Lower lobe of right lung (tissue), 2 donors: ENCODE measurements at places on chromosomes 1 and 21.

DNA sequence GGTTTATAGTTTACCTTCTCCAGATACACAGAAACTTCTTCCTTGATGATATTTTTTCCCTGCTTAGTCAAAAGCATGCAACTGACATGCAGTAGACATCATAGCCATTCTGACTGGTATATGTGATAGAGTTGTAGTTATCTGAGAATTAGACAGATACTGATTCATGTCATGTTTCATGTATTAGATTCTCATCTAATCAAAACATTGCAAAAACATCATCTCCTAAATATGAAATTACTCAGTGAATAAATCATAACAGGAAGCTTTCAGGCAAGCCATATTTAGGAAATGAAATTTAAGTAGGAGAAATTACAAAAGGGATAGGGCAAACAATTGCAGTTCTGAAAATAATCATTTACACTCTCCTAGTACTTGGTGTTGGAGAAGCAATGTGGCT lies 38.4 kb upstream of the ASB17 start:
- no peak overlapping the region for H3K27ac ChIP-seq
- no peaks in the 10 kb centered on the region for H3K4me1 ChIP-seq
- no peaks in the 10 kb centered on the region for H3K36me3 ChIP-seq
- H3K4me3 ChIP-seq = no peak overlapping the region

DNA sequence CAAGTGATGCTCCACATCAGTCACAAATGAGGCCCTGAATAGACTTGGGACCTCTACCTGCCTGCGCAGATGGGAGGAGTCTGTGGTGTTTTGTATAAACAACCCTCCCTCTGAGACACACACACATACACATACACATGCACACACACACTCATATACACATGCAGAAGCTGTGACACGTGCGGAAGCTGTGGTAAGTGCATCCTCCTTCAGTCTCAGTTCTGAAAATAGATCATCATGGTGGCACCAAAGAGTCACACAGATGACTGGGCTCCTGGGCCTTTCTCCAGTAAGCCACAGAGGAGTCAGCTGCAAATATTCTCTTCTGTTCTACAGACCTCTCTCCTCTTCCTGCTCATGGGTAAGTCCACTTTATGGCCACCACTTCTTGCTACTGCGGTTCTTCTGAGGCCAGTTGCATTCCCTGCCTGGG lies at the start of gene LY9:
Gene LY9, plus strand, starts transcription at position 224 of the 433 bp plus-strand sequence. Its CDS starts 14 bp downstream, at position 238.
- peak within 1 kb of the TSS; percentile 18 for H3K27ac ChIP-seq
- no peak for DNase-seq
- peak within 1 kb of the TSS; percentile 36 for H3K4me3 ChIP-seq

DNA sequence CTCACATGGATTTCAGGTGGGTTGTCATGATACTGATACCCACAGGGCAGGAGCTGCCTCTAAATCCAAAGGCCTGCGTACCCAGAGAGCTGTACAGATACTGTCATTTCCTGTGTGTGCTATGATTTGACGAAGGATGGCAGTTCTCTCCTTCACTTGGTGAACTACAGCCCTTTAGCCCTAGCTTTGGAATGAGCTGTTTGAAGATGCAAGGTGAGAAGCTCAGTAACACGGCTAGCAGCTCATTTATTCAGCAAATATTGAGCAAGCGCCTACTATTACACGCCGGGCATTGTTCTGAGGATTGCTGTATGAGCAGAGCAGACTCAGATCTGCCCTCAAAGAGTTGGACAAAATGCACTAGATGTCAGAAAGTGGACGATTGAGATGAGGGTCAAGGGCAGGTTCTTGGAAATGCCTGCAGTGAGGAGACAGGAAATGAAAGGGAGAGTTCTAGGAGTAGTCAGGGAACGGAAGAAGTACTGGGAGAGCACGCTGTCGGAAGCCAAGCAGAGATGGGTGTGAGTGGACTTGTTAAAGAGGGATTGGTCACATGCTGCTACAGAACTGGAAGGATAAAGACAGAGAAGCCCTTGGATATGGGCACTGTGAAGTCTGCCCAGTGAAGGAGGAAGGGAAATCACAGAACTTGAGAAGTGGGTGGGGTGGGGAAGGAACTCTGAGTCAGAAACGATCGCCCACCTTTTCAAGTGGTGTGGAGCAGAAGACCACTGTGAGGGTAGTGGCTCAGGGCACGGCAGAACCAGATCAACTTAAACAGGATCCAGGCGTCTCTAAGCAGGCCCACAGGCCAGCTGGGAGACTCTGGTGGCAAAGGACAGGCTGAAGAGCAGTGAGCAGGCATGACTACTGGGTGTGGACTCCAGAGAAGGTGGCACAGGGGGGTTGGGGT lies 7.1 kb downstream of the PTGFRN start:
- no peak overlapping the region for H3K27ac ChIP-seq
- no peak for DNase-seq
- H3K36me3 ChIP-seq = no peaks in the 10 kb centered on the region
- peaks cover 24% of the 10 kb centered on the region for H3K4me1 ChIP-seq

DNA sequence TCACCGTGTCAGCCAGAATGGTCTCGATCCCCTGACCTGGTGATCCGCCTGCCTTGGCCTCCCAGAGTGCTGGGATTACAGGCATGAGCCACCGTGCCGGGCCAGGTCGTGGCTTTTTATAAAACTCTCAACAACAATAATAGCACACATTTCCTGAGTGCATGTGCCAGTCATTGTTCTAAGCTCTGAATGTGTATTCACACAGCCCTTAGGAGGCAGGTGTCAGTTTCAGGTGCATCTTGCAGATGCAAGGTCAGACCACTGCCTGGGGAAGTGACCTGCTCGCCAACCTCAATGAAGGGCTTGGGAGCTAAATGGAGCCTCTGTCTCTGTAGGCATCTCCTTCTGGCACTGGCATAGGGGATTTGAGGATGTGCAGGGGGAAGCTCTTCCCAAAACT lies 1.6 kb upstream of the LEFTY2 start:
- DNase-seq = no peak
- peaks cover 16% of the 10 kb centered on the region for H3K4me1 ChIP-seq
- no peaks in the 10 kb centered on the region for H3K27me3 ChIP-seq
- peak overlapping the region; percentile 1 for H3K27ac ChIP-seq

DNA sequence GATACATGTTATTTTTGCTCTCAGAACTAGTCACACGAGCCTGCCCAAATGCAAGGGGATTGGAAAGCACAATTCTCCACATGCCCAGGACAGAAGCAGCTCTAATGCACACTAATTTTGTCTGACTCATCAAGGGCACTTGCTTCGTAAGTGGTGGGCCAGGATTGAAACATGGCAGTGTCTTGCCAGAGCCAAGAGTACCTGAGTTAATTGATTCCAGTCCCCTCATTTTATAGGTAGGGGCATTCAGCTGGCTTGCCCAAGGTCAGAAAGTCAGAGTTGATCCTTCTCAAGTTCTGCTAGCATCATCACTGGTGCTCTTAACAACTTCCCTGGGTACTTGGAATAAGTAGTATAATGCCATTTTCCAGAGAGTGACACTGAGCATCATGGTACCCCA lies 356.1 kb downstream of the ZNF326 start:
- no peaks in the 10 kb centered on the region for H3K27me3 ChIP-seq
- H3K36me3 ChIP-seq = no peaks in the 10 kb centered on the region
- no peak for DNase-seq
- H3K4me1 ChIP-seq = peaks cover 11% of the 10 kb centered on the region
- no peak overlapping the region for H3K4me3 ChIP-seq

DNA sequence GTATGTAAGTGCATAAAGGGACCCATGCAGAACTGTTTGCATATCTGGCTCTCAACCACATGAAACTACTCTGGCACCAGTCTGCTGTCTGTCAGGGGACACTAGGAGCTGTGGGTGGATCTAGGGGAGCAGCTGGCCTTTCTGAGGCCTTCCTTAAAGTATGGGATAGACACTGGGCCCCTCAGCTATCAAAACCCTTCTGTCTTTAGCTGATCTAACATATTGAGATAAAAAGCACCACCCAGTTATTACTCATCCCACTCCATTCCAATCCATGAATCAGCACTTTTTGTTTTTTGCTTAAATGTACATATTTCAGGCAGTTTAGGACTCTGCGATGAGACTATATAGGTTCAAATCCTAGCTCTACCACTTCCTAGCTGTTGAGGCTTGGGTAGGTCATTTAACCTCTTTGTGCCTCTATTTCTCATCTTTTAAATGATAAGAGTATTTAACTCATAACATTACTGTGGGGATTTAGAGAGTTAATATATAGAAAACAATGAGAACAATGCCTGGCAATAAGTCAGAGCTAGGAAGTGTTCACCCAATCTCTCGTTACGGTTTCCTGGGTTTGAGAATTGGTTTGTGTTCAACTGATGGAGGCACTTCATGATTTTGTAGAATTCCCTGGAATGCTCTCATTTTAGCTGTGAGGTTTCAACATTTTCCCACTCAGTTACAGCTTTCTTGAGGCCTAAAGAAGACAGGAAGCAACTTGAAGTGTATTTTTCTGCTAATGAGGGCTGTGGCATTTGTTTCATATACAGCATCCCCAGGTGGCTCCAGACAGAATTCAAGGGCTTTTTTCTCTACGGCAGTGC lies 68.9 kb downstream of the LRIG2 start:
- peak overlapping the region; percentile 21 for H3K27ac ChIP-seq
- H3K36me3 ChIP-seq = no peaks in the 10 kb centered on the region
- no peak for DNase-seq
- H3K4me3 ChIP-seq = no peak overlapping the region

DNA sequence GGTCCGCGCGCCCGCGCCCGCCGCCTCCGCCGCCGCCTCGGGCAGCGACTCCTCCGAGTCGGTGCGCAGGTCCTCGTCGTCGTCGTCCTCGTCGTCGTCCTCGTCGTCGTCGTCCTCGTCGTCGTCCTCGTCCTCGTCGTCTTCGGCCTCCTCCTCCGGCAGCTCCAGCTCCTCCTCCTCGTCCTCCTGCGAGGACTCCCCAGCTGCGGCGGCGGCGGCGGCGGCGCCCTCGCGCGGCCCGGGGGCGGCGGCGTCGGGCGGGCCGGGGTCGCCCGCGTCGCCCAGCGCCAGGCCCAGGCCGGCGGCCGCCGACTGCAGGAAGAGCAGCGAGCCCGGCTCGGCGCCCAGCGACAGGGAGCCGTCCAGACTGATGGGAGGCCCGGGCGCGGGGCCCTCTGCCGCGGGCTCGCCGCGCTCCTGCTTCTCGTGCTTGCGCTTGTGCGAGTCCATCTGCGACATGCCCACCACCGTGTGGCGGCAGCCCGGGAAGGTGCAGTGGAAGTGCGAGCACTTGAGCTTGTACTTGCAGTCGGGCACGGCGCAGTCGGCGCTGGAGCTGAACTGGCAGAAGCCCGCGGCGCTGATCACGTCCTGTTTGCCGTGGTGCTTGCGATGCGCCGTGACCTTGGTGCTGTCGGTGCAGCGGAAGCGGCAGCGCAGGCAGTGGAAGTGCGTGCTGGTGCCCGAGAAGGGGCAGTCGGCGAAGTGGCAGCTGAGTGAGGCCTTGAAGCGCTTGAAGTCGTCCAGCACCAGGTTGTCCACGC lies 157.3 kb downstream of the CASZ1 start:
- peaks cover 50% of the 10 kb centered on the region for H3K4me1 ChIP-seq
- peaks cover 53% of the 10 kb centered on the region for H3K36me3 ChIP-seq
- DNase-seq = no peak
- H3K4me3 ChIP-seq = no peak overlapping the region

GRCh38 chr1:31562707-31563360 lies 13.5 kb upstream of the TINAGL1 start:
- DNase-seq = no peak
- H3K27ac ChIP-seq = no peak overlapping the region
- H3K4me3 ChIP-seq = no peak overlapping the region
- H3K36me3 ChIP-seq = no peaks in the 10 kb centered on the region
- no peaks in the 10 kb centered on the region for H3K27me3 ChIP-seq
- H3K4me1 ChIP-seq = no peaks in the 10 kb centered on the region

- DNase-seq = no peak
- H3K27ac ChIP-seq = no peak overlapping the region
- peaks cover 12% of the 10 kb centered on the region for H3K27me3 ChIP-seq
- no peaks in the 10 kb centered on the region for H3K36me3 ChIP-seq
- no peak overlapping the region for H3K4me3 ChIP-seq
- no peaks in the 10 kb centered on the region for H3K4me1 ChIP-seq
Measured at GRCh38 chr1:34156739-34157138, 8.3 kb downstream of the CSMD2 start.

- peaks cover 8% of the 10 kb centered on the region for H3K36me3 ChIP-seq
- no peaks in the 10 kb centered on the region for H3K27me3 ChIP-seq
- H3K4me1 ChIP-seq = peaks cover 18% of the 10 kb centered on the region
- H3K27ac ChIP-seq = no peak overlapping the region
Measured at GRCh38 chr1:6868660-6869380, 83.6 kb downstream of the CAMTA1 start.

DNA sequence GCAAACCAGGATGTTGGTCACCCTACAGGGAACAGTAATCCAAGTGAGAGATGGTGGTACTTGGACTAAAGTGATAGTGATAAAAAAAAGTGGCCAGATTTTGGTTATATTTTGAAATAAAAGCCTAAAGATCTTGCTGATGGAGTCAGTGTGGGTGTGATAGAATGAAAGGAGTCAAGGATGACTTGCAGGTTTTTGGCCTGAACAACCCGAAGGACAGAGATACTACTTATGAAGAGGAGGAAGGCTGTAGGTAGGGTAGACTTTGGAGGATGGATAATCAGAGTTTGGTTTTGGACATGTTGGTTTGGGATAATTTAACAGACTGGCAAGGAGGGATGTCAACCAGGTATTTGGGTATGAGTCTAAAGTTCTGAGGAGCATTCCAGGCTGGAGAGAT lies 1.5 kb upstream of the TEX38 start:
- peaks cover 15% of the 10 kb centered on the region for H3K36me3 ChIP-seq
- peaks cover 21% of the 10 kb centered on the region for H3K4me1 ChIP-seq
- H3K27me3 ChIP-seq = no peaks in the 10 kb centered on the region
- DNase-seq = no peak

DNA sequence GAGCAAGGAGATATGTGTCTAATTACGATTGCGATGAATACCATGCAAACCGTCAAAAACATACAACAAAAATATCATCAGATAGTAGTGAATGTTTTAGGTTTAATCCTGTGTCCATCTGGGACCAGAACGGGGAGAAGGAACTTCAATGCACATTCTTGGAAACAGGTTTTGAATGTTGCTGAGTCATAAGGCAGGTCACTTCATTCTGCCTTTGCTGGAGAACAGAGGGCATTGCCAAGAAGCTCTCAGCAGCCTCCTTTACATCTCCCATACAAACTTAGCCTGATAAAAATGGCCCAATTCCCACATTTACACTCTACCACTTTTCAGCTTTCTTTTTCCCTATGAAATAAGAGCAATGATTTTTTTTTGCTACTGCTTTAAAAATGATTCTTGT lies 78.0 kb upstream of the KCNJ6 start:
- no peaks in the 10 kb centered on the region for H3K27me3 ChIP-seq
- no peaks in the 10 kb centered on the region for H3K4me1 ChIP-seq
- H3K27ac ChIP-seq = no peak overlapping the region
- H3K36me3 ChIP-seq = no peaks in the 10 kb centered on the region

- no peak overlapping the region for H3K4me3 ChIP-seq
- no peak for DNase-seq
- H3K36me3 ChIP-seq = no peaks in the 10 kb centered on the region
- no peak overlapping the region for H3K27ac ChIP-seq
- H3K4me1 ChIP-seq = peaks cover 30% of the 10 kb centered on the region
Measured at GRCh38 chr1:115082949-115083348, 6.4 kb downstream of the TSPAN2 start.

GRCh38 chr1:151157067-151157531 lies 650 bp downstream of the TNFAIP8L2 start:
- peaks cover 22% of the 10 kb centered on the region for H3K4me1 ChIP-seq
- H3K27me3 ChIP-seq = no peaks in the 10 kb centered on the region
- H3K36me3 ChIP-seq = peaks cover 55% of the 10 kb centered on the region
- peak overlapping the region; percentile 69 for H3K27ac ChIP-seq
- DNase-seq = no peak
